ENCODE measurements at places on chromosomes 5 and 9.

GRCh38 chr5:82408033-82408432, 129.9 kb upstream of the RPS23 start:
- no peak for DNase-seq

DNA sequence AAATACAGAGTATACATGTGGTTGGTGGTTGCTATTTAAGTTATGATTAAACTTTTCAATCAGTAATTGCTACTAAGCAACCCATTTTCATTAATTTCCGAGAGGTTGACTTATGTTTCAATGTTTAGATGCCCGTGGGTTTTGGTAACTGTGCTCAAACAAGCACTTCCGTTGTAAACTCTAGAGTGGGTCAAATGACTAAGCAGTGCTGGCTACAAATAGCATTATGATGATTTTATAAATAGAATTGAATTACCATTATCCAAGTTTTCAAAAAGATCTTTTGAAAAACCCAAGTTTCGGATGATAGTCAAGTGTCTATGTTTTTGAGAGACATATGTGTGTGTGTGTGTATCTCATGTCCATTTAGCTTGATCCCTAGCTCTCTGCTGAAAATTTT, 2369.4 kb upstream of the ACO1 start:
- no peak for DNase-seq

DNA sequence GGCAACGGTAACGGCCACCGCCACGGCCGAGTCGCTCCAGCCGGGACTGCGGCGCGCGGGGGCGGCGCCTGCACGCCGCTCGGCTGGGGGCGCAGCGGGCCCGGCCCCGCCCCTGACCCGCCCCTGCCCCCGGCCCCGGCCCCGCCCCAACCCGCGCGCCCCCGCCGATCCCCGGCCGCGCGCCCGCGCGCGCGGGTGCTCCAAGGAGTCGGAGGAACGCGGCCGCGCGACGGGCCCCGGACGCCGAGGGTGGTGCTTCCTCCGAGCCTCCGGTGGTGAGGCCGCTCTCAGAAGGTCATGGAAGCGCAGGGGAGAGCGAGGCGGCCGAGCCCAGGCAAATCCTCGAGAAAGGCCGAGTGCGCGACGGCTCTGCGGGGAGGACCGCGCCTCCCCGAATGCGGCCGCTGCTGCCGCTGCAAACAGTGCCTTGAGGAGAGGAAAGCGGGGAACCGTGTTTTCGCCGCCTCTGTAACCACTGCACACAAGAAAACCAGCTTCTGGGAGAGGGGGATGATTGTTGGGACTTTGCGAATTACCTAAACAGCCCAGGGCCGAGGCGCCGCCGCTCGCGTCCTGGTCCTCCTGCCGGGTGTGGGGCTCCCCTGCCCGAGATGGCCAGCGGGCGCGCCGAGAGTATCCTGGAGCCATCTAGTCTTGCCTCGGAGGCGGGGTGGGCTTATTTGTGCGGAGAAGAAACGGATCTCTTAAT, at the start of gene LIFR:
LIFR (minus strand) TSS at position 48 of the 709 bp plus-strand sequence. CDS start 25,999 bp downstream, outside the sequence.
- peak; percentile 36 for DNase-seq

GRCh38 chr5:150511578-150512367, 3.8 kb downstream of the NDST1 start:
- no peak for DNase-seq

DNA sequence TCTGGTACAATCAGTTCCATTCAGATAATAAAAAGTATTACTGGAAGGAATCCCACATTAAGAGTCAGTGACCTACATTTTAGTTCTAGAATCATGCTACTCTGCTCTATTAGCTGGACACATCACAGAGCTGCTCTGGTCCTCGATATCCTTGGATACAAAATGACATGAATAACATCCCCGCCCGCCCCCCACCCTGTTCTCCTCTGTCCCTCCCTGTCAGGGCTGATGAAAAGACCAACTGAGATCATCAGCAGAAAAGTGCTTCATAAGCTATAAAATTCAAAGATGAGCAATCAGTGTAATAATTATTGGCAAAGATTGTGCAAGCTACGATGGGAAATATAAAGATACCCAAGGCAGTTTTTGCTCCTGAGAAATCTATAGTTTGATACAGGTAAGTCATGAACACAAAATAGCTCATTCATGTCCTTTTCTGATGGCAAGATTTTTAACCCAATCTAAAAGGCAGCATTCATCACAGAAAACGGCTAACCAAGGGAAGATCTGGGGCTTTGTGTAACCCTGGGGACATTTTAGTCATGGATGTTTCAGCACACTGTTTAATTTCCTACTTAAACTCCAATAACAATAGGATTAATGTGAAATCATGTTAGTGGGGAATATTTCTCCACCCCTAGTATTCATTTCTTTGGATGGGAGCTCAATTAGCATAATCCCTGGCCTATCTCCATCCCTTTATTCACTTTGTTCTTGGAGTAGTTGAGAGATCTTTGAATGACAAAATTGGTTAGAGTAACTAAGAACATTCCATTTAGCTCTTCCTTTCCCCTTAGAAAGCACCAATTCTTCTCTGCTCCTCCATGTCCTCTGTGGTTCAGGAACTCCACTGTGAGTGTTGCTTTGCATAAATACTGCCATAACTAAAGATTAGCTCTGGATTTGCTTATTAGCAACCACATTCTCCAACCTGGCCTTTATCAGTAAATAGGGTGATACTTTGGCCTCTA, 459.4 kb upstream of the GRIA1 start:
- DNase-seq, result no peak

DNA sequence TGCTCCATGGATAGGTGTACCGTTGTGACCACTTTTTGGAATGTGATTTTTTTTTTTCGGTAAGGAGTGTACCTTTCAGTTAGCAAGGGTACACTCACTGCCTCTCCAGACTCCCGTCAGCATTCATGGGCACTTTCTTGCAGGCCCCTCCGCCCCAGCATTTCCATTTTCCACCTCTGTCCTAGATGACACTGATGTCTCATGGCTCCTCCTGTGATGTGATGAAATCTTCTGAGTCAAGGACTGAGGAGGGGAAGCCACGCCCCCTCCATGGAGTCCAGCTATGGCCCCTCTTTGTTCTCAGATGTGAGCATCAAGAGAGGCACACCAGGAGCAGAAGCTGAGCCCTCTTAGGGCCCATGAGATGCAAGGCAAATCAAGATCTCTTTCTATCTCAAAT, 61.8 kb downstream of the CTSL start:
- no peak for DNase-seq

- no peak for DNase-seq
These were observed 154.9 kb downstream of the FAM174A start for GRCh38 chr5:100690036-100690560.

DNA sequence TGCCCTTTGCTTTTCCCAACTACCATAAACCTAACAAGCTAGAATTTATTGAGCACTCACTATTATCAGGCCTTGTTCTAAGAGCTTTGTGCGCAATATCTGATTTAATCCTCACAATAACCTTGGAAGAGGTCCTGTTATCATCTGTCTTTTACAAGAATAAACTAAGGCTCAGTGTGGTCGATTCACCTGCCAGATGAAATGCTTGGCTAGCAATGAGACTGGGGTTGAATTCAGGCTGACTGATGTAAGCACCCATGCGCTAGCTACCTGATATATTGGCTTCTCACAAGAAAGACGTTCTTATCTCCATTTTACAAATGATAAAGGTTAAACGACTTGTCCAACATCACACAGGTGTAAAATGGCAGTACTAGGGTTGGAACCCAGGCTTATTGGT, 37.4 kb downstream of the FAT2 start:
- no peak for DNase-seq

GRCh38 chr5:151699071-151699901, 12.6 kb upstream of the SPARC start:
- DNase-seq, result no peak

GRCh38 chr9:34555936-34556525, 33.2 kb upstream of the ENHO start:
- no peak for DNase-seq

- no peak for DNase-seq
These were observed 30.0 kb upstream of the ZNF366 start for GRCh38 chr5:72537166-72537565.
